Esophagus squamous epithelium (tissue), 5 donors: ENCODE measurements at places on chromosomes 6 and 20. TPM values are rescaled to one million over a fixed set of nuclear protein-coding genes. Genes with fewer than 3 reads are reported as not detected.

Gene LMBRD1
- 50.6 TPM for total RNA-seq

Gene OTOR
- total RNA-seq: not detected

Gene RHAG
- not detected for total RNA-seq

Gene RGS17
- 1.8 TPM for total RNA-seq

Gene TNFRSF6B
- total RNA-seq: 10.7 TPM

Gene PREX1
- total RNA-seq: 7.0 TPM

Gene BMP2
- 3.5 TPM for total RNA-seq

Gene TAB2
- 47.1 TPM for total RNA-seq

Gene CPXM1
- total RNA-seq: 1.3 TPM

Gene PACRG
- 1.3 TPM for total RNA-seq

Gene HLA-DQA2
- total RNA-seq: 2.3 TPM

- DNase-seq: no peak
Observed at GRCh38 chr20:63363981-63364561, 2.9 kb upstream of the CHRNA4 start.

DNA sequence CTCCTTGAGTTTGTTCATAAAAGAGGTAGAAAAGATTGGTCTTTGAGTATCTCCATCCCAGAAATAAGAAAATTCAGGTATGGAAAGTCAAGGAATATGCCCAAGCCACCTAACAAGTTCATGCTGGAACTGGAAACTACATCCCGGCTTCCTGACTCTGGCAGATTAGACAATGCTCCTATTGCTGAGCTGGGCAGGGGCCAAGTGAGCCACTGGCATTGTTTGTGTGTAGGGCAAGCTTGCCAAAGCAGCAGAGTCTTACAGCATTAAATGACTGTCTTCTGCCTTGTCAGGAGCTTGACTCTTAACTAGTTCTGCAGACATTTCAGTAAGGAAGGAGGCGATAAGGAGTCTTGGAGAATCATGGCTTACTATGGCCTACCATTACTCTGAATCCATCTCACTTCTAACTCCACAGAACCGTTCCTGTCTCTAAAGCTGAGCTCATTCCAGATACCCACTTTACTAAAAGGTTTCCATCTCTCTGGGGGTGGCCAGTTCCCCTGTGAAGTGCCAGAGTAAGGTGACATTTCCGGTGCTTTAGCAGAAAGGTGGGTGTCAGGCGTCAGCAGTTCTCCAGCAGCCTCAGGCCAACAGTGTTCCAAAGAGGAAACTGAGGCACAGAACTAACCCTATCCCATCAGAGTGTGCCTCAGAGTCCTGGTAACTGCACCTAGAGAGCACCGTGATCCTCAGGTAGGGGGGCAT, 30.1 kb downstream of the PRDM1 start:
- no peak for DNase-seq

GRCh38 chr20:46568570-46569129, 18.2 kb upstream of the OCSTAMP start:
- DNase-seq: no peak

DNA sequence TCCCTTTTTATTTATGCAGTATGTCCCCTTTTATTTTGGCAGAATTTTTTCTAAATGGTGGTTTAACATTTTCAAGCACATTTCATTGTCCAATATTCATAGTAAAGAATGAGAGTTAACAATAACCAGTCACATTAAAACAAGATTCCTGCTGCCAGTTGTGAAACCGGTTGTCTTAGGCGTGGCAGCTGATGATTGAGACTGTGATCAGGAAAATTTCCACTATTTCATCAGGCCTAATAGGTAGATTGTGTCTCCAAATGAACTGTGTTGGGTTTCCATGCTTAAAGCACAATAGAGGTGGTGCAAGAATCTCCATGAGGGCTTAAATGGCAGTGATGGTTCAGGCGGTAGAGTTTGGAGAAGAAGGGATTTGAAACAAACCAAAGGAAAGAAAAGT, 15.3 kb downstream of the PRDM1 start:
- no peak for DNase-seq

GRCh38 chr6:80988286-80988685, 764.2 kb downstream of the TENT5A start:
- DNase-seq: no peak

GRCh38 chr20:49037962-49038387, 8.1 kb upstream of the CSE1L start:
- no peak for DNase-seq

DNA sequence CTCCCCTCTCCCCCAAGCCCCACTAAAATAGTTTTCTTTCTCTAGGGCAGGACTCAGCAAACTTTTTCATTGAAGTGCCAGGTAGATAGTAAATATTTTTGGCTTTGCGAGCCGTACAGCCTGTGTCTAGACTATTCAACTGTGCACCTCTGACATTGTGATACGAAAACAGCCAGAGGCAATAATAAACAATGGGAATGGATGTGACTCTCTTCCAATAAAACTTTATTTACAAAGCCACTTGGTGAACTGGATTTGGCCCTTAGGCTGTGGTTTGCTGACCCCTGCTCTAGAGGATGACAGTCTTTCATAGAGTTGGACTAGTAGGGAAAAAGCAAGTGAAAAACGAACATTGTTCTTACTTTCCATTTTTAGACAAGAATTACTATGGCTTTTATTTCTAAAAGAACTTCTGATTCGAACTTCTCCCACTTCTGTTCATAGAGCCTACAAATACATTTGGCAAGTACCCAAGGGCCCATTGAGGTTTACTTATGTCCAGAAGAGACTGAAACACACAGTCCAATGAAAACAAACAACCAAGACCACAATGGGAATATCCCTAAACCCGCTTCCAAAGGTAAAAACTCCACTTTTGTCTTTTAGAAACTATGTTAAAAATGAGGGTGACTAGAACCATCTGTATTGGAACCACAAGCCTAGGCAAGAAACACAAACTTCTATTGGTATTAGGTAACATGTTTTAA, 46.4 kb upstream of the CDKAL1 start:
- DNase-seq: no peak

DNA sequence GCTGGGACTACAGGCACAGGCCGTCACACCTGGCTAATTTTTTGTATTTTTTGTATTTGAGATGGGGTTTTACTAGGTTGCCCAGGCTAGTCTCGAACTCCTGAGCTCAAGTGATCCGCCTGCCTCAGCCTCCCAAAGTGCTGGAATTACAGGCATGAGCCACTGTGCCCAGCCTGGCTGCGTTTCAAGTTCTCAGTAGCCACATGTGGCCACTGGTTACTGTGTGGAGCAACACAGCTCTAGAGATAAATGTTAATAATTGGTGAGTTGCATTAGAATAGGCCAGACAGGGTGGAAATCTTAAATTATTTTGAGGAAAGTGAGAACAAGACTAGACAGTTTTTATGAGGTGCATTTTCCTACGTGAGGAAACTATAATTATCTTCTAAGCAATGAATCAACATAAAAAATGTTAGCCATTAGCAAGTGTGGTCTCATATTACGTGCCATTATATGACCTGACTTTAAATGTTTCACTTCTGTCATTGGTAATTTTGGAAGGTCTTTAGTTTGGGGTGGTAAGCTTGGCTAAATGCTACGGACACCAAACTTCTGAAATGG, 129.6 kb downstream of the PLEKHG1 start:
- no peak for DNase-seq

DNA sequence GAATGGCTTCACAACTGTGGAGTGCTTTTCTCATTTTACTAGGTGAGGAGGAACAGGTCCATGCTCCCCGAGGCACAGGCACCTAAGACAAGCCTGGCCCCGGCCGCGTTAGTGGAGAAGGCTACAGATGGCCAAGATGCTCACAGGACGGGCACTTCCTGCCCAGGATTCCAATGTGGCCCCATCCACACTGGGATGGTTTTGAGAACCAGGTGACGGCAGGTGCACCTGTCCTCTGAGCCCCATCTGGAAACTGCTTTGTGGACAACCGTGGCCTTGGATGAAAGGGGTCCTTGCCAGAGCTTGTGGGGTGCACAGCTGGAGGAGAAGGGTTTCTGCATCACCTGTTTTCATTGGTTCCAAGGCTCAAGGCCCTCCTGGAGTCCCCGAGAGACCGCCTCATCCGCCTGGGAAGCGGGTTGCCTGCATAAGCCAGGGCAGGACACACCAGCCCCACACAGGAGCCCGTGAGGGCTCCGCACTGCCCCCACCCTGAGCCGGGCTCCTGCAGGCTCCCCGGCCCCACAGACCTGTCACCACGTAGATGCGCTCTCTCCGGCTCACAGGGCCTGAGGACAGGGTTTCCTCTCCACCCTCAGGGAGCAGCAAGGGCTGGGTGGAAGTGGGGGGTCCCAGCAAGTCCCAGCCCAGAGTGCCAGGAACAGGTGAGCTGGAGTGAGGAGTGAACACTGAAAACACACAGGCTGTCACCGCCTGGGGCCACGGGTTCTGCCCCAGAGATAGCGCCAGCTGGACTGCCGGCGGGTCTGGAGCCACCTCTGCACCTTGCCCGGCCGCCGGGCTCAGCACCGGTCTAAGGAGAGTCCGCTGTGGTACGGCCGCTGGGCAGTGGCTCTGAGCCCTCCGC, 18.3 kb downstream of the NTSR1 start:
- DNase-seq: no peak

GRCh38 chr20:10876558-10876957, 202.8 kb upstream of the JAG1 start:
- no peak for DNase-seq

DNA sequence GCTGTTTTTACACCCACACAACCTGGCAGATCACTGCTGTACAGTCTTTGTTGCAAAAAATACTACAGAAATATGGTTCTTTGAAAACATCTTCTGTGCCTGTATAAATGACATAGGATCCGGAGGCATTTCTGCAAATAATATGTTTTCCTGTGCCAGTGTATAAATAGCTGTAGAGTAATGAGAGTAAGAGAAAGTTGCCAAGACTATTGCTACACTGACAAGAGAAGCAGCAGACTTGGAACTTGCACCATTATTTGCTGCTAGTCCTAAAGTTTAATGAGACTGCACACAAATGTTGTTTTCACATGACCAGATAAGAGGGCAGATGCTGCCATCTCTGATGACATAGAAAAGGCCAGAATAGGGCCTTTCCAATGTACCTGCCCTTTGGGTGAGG, 50.0 kb upstream of the DTNBP1 start:
- no peak for DNase-seq

GRCh38 chr20:60851826-60852704, 400.0 kb upstream of the CDH4 start:
- no peak for DNase-seq

GRCh38 chr6:80182308-80182707, 75.8 kb downstream of the BCKDHB start:
- DNase-seq: no peak

- DNase-seq: no peak
Observed at GRCh38 chr20:52405417-52405816, 213.8 kb upstream of the ZFP64 start.

DNA sequence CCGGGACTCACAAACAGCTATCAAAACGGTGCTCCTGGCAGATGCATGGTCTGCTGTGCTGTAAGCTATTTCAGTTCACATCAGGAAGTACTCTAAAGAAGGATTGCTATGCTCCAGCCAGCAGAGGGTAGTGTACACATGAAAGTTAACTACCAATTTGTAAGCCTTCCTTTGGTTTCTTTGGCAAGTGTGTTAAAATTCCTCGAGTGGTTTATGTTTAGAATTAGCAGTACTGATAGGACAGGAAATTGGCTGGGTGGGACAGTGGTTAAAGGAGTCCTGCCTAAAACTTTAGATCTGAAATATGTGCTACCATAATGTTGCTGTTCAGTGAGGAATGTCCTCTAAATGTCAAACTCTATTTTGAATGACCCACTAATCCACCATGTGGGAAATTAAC, 47.4 kb downstream of the TRMT11 start:
- DNase-seq: no peak

DNA sequence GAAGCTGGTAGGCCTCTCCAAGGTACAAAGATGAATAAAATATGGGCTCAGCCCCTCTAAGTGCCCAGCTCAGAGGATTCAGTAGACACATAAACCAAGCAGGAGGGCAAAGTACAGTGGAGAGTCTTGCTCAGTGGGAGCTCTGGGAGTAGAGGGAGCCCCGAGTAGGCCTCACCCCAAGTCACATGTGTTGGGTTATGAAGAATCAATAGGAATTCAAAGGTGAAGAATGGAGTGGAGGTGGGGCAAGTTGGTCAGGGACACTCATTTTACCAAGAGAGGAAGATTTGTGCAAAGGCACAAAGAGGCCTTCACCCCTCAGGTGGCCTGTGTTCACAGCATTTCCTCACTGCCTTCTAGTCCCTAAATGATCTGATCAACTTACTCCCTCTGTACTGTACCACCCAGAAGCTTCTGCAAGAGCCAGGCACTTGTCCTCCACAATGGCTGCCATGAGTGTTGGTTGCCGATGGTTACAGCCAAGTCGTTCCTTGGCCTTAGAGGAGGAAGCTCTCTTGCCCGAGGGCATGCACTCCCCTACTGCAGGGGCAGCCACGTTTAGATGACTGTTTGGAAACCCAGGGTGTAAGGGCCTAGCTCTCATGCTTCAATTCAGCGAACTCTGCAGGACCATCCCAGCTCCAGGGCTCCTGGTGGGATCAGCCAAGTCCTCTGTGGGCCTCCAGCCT, 6.7 kb upstream of the CDKN1A start:
- DNase-seq: no peak
